Activated effector memory CD4-positive, alpha-beta T cell treated with anti-CD3 and anti-CD28 coated beads, Interleukin-2, amount 50 U/mL, for 16 hours (primary cell): ENCODE measurements at places on chromosomes 7 and 10.

- no peak for DNase-seq
Observed at GRCh38 chr7:55570939-55571338, 1.4 kb downstream of the VOPP1 start.

DNA sequence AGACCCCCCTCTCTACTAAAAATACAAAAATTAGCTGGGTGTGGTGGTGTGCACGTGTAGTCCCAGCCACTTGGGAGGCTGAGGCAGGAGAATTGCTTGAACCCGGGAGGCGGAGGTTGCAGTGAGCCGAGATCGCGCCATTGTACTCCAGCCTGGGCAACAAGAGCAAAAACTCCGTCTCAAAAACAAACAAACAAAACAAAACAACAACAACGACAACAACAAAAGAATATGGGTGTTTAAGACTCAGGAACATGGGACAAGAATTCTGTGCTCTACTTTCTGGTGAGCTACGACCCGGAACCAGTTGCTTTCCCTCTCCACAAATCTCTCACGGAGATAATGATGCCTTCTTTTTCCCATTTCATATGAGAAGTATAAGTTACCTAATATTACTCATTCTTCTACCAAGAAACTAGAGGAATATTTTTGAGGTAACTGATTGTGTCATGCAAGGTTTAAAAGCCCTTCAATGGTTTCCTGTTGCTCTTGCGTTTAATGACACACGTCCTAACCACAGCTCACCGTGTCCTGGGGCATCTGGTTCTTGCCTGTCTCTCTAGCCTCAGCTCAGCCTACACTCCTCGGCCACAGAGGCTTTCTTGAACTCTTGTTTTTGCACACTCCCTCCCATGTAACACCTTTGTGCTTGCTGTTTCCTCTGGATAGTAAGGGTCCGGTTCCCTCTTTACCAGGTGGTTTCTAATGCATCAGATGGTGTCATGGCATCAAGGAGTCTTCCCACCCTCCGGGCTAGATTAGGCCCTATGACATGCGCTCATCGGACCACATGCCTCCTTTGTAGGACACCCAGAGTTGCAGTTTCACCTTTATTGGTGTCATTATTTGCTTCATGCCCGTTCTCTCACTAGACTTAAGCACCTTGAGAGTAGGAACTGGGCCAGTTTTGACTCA is 67.5 kb downstream of the PFKFB3 start:
- peak; percentile 88 for DNase-seq

GRCh38 chr10:113704637-113705343 is 25.1 kb downstream of the CASP7 start:
- DNase-seq, result no peak

GRCh38 chr10:61304746-61305145 is 148.4 kb downstream of the TMEM26 start:
- no peak for DNase-seq

DNA sequence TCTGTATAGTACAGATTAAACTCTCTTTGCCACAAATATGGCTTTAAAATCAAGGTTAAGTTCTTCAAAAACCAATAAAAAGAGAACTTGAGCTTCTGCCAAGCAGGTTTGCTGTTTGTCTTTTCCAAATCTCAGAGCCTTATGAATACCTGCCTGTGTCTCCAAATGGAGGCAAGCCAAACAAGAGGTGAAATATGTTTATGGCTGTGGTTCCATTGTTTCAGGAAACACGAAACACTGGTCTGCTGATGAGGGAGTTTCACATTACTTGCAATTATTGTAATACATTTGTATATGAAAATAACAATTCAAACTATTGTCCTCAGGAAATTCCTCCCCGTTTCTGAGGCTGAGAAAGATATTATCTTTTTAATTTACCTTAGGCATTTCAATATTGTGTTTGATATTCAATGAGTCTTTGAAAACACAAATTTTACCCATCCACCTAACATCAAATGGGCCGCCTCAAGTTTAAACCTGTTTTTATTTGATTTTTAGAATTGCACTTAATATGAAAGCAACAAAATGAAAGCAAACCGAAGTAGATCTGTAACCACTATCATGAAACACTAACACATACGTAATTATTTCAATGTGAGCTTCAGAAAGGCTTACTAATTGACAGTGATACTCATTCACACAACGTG is 359.3 kb downstream of the HGF start:
- DNase-seq, result no peak

DNA sequence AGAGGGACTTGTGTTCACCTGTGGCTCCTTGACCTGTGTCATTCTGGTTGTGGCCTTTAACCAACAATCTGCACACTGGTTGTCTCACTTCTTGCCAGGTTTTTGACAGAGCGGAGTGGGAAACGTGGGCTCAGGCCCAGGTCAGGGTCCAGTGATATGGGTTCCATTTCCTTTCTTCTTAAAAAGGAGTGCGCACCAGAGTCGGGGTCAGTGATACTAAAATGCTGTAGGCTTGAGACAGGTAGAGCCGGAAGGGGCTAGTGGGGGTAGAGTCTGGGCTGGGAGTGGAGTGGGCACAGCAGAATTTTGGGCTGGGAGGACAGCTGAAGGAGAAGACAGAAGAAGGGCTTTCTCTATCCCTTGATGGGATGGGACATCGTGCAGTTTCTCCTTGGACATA is 61.2 kb downstream of the SH2D4B start:
- no peak for DNase-seq

DNA sequence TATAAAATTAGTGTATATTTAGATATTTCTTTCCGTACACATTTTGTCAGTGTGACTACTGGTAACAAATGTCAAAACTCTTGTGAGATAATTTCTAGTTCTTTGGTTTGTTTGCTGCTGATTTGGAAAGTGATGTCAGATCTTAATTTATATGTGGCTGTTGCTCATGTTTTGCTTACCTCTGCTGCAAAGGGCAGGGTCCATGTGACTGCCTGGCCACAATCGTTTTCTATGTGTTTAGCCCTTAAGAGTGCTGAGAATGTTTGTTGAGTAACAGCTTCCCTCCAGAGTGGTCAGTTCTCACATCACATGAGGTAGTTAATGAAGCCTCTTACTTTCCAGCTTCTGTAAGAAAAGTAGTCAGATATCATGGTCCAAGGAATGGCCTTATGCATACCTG is 4.2 kb downstream of the NRBF2 start:
- DNase-seq, result no peak

GRCh38 chr10:29486433-29486832 is 148.3 kb downstream of the SVIL start:
- no peak for DNase-seq

- no peak for DNase-seq
Observed at GRCh38 chr7:50404392-50404791, 45.8 kb downstream of the FIGNL1 start.

DNA sequence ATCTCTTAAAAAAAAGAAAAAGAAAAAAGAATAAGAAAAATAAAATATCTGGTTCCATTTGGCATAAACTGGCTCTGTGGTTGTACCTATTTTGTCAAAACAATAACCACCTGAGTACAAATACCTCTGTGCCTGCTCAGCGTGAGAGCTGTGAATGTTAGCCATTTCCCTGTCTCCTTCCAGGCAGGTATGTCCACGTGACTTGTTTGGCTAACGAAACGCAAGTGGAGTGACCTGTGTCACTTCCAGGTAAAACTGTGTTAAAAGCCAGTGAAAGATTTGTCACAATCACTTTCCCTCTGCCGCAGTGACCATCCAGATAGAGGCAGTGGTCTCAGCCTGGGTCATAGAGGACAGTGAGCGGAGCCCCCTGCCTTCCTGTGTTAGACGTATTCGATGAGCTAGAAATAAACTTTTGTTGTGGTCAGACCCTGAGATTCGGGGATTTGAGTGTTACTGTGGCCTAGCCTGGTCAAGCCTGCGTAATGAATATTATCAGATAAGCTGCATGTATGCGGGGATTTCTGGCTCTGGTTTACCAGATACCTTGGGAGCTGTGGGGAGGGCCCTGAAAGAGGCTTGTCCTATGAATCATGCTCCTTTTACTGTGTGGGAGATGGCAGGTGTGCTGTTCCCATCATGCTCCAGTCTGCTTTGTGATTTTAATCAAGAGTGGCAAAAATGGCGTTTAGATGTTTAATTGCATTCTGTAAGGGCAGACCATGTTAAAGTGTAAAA is 3.8 kb downstream of the PTER start:
- peak; percentile 72 for DNase-seq
